HFFc6 (cell line): ENCODE measurements at places on chromosomes 16 and 17.

GRCh38 chr16:3304370-3304769, 860 bp downstream of the TIGD7 start:
- DNase-seq = no peak

- DNase-seq = no peak
Observed at GRCh38 chr17:48596735-48597527, 3.4 kb upstream of the HOXB5 start.

DNA sequence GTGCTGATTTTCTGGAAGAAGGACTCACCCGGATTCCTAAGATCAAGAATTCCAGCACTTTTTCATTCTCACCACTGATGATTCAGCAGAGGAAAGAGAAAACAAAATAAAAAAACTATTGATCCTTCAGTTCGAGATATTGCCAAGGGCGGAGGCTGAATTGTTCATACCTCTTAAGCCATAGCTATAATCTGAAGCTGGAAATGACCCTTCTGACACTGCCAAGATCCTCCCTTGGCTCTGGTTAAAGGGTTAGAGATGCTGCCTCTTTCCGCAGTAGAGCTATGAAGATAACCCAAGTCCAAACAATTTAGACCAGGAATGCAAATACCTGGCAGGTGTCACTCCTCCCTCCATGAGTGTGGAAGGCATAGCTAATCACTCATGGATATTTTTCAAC, 73.0 kb downstream of the TMEM114 start:
- DNase-seq = no peak

DNA sequence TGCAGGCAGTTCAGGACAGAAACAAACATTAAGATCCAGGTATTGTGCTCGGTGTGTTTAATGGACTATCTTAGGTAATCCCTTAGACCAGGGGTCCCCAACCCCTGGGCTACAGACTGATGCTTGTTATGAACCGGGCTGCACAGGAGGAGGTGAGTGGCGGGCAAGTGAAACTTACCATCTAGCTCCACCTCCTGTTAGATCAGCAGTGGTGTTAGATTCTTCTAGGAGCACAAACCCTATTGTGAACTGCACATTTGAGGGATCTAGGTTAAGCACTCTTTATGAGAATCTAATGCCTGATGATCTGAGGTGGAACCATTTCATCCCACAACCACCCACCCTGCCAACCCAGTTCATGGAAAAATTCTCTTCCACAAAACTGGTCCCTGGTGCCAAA, 37.8 kb upstream of the ASIC2 start:
- no peak for DNase-seq

- no peak for DNase-seq
Observed at GRCh38 chr17:51305182-51305581, 44.8 kb downstream of the UTP18 start.

- DNase-seq = no peak
Observed at GRCh38 chr17:38709864-38710603, 5.0 kb downstream of the MLLT6 start.

- no peak for DNase-seq
Observed at GRCh38 chr17:2580661-2581060, 12.8 kb upstream of the PAFAH1B1 start.

DNA sequence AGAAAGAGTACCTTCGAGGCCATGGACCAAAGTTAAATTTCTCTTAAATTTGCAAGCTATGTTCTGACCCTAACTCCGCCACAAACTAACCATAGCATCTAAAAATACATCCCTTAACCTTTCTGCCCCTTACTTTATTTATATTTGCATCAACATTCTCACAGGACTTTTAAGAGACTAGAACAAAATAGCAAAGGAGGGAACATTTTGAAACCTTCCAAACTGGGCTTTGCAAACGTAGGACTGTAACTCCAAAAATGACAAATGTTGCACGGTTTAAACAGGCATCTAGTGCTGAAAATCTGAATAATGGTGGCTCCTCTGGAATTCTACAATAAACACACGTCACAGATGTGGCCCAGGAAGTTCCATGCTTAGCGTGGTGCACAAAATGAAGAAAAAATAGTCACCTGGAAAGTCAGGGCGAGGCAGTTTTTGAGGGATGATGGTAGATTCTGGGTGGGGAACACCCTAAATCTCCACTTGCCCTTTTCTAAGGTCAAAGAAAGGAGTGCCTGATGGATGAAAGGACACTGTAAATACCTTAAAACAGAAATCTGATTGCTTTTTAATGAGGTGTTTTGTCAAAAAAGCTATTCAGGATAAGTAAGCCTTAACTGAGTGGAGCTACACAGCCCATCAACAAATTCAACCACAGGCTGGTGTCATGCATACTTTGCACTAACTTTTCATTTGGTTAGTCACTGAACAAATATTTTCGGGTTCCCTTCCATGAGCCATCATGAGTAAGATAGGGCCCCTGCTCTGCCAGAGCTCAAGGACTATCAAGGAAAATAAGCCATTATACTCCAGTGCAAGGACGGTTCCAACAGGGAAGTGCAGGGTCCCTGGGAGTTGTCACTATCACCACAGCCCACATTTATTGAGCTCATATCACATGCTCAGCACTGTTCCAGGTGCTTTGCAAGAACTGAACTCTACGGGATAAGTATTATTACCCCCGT, 21.2 kb downstream of the ARHGAP17 start:
- peak; percentile 95 for DNase-seq

DNA sequence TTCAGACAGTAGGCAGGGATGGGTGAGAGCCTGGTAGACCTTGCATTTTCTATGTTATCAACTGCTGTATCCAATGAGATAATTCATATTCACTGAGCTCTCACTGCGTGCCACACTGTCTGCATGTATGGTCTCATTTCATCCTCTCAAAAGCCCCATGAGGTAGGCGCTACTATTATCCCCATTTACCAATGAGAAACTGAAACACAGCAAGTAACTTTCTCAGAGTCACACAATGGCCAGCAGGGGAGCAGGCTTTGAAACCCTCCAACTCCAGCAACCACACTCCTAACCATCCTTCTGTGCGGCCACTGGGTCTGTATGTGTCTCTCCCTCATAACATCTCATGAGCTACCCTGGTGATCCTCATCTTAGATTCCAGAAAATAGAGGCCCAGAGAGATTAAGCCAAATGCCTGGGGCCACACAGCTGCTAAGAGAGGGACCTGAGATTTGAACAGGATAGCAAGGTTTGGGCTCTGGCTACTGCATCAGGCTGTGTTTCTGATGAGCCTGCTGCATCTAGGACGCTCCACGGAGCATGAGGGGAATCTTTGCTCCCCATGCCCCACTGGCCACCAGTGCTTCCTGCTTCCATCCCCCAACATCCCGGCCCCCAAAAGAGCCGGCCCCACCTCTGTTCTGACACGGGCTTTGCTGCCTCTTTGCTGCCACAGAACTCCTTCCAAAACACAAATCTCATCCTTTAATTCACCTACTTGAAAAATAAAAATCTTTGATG, 3.2 kb downstream of the CCR7 start:
- DNase-seq = no peak

- no peak for DNase-seq
Observed at GRCh38 chr16:84507011-84507982, 2.8 kb upstream of the MEAK7 start.

DNA sequence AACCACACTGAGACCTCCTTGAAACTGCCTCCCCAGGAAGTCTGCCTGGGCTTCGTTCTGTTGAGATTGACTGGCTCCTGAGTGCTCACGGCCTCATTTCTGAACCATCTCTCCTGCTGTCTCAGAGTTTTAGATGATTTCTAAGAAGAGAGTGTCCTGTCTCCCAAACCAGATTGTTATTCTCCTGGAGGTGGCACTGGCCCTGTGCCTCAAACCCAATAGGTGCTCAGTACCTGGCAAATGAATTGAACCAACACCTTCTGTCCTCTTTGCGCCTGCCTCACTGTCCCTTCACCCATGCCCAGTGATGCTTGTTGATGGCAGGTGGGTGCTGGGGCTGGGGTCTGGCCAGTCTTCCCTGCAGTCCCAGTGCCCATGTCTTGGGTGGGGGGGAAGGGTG, 36.3 kb upstream of the C1QL1 start:
- DNase-seq = no peak

DNA sequence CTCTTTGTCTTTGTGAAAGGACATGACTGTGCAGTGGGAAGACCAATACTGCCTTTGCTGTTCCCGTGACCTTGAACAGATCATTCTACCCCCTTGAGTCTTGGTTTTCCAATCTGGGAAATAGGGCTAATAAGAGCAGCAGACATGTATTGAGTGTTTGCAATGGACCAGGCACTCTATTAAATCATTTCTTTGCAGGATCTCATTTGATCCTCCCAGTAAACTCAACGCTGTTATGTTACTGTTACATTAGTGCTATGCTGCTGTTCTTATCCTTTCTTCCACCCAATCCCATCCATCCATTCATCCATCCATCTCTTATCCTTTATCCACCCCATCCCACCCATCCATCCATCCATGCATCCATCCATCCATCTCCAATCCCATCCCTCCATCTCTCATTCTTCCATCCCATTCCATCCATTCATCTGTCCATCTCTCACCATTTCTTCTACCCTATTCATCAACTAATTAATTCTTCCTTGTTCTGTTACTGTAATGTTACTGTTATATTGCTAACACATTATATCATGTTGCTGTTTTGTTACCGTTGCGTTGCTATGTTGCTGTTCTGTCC, 65.1 kb downstream of the ABCC6 start:
- no peak for DNase-seq

DNA sequence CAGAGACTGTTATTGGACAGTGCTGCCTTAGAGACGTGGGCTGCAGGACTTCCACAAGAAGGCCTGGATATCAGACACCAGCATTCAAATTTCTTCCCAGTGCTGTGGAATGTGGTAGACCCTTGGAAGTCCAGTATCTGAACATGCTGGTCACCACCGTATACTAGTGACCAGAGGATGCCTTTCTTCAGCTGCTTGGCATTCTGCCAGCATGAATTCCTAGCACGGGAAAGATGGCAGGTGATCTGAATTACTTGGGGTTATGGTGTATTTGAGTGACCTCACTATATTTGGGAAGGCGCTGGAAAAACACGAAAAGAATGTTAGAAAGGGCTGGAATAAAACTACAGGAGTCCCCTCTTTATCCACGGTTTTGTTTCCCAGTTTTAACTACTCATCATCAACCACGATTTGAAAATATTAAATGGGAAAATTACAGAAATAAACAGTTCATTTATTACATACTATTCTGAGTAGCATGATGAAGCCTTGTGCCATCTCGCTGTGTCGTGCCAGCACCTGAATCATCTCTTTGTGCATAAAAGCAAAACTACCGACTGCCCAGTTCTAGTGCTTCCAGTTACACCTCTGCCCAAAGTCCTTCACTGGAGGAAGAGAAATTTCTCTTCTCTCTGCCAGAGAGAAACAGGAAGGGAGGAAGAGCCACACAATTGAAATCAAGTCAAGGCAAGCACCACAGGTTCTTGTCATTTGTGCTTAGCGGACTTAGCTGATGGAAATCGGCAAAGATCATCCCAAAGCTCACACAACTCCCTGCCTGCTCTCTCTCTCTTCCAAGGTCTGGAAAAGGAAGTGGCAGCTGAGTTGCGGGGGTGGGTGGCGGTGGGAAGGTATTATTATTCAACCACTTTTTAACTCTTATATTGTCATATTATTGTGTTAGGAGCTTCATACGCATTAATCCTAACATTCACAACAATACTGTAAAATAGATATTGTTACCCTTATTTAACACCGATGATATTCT, 1.4 kb upstream of the CHST4 start:
- DNase-seq = no peak

DNA sequence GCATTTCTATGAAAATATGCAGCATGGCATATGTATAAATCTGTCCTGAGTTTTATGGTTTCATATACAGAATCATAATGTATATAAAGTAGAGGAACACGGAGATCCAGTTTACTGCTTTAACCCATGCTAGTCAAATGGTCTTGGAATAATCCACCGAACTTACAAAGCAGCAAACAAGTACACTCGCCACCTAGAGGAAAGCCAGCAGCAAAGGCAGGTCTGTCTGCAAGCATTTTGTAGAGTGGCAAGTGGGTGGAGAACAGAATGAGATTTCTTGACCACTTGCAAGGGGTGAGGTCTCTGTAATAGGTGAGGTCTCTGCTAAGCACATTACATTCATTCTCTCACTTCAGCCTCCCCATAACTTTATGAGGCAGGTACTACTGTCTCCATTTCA, 308.3 kb downstream of the CA10 start:
- no peak for DNase-seq

DNA sequence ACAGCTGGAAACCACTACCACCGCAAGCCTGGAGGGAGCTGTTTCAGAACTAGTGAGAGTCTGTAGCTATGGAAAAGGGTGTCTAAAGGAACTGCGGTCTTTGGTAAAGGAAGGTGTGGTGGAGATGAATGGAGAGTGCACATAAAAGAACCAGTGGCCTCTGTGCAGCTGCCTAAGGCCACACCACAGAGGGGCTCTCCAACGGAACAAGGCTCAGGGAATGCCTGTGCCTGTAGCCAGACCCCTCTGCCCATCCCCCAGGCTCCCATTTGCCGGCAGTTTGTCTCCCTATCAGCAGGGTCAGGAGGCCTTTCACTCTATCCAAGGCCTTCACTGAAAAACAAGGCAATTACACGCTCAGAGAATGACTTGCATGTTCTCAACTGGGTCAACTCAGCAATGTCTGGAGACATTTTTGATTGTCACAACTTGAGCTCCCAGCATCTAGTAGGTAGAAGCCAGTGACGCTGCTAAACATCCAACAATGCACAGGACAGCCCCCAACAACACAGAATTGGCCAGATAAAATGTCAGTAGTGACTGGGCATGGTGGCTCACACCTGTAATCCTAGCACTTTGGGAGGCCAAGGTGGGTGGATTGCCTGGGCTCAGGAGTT, 3.3 kb upstream of the FDXR start:
- DNase-seq = no peak

- no peak for DNase-seq
Observed at GRCh38 chr16:65272699-65273414, 151.0 kb upstream of the CDH11 start.

- no peak for DNase-seq
Observed at GRCh38 chr17:68892658-68893057, 62.5 kb downstream of the ABCA8 start.

- no peak for DNase-seq
Observed at GRCh38 chr16:72921620-72922019, 126.3 kb downstream of the ZFHX3 start.

DNA sequence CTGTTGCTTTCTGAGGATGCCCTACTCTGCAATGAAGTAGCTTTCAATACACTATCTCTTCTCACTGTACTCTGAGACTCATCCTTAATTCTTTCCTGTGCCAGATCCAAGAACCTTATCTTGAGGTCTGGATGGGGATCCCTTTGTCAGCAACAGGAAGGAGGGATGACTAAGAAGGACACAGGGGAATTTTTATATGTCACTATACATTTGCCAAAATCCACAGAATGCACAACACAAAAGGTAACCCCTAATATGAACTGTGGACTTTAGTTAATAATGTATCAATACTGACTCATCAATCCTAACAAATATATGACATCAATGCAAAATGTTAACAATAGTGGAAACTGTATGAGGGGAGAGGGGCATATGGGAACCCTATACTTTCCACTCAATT, 4.7 kb upstream of the RBBP6 start:
- DNase-seq = peak; percentile 10

- DNase-seq = no peak
Observed at GRCh38 chr16:77805398-77805797, 17.0 kb downstream of the VAT1L start.
